ENCODE measurements at places on chromosomes 2 and 18.

DNA sequence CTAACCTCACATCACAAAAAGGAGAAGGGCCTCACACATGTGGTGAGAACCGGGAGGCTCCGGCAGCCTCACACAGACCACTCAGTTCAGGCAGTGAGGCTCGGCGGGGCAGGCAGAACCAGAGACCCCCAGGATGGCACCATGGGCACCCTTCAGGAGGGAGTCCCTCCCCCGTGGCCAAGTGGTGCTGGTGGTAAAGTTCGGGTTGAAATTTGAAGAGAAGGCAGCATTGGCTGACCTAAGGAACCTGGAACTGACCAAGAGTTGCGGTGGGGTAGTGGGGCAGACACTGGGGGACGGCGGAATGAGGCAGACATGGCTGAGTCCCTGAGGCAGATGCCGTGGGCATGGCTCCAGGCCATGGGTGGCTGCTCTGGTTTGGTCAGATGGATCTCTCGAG lies 239.3 kb upstream of the MYT1L start:
- DNase-seq, result no peak

DNA sequence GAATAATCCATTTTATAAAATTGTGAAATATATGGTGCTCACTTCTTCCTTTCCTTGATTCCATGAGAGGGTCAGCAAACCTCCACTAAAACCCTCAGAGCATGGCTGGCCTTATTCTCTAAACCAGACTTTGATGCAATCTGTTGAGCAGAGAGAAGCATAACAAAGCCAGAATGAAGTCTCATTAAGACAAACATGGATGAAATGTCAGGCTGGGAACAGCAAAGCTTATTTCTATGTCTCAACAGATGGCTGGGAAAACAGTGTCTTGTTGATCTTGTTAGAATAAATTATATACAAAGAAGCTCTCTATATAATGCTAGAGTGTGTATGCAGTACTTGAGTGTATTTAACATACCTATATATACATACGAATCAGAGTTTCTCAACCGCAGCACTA lies 227.1 kb upstream of the LYPD1 start:
- DNase-seq, result no peak

GRCh38 chr2:71647356-71647755 lies 194.0 kb downstream of the DYSF start:
- no peak for DNase-seq

DNA sequence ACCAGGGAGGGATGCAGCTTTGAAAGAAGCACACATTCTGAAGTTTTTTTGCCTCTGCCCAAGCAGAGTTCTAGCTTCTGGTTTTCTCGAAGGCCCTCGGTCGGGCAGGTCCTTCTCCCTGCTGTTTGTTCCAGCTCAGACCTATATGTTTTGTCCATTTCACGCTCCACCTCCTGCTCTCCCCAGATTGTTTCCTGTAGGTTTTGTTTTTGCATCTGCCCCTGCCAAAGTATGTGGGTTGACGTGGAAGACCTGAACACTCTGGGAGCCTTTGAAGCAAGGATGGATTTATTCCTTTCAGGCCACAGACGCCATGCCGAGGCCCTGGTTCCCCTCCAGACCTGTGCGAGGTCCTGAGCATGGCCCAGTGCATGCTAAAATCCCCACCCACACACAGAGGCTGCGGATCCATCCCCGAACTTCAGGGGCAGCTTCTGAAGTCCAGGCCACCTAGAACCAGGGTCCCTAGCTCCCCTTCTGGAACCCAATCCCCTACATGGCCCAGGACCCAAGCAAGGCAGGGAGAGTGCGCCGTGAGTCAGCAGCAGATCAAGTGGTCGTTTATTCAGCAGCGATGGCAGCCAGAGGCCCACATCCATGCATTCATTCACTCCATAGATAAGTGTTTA lies 205.4 kb downstream of the KLHL29 start:
- no peak for DNase-seq

- DNase-seq, result no peak
Observed at GRCh38 chr18:49616618-49617328, 54.9 kb downstream of the LIPG start.

- DNase-seq, result no peak
Observed at GRCh38 chr18:33576999-33577646, 896 bp upstream of the ASXL3 start.

DNA sequence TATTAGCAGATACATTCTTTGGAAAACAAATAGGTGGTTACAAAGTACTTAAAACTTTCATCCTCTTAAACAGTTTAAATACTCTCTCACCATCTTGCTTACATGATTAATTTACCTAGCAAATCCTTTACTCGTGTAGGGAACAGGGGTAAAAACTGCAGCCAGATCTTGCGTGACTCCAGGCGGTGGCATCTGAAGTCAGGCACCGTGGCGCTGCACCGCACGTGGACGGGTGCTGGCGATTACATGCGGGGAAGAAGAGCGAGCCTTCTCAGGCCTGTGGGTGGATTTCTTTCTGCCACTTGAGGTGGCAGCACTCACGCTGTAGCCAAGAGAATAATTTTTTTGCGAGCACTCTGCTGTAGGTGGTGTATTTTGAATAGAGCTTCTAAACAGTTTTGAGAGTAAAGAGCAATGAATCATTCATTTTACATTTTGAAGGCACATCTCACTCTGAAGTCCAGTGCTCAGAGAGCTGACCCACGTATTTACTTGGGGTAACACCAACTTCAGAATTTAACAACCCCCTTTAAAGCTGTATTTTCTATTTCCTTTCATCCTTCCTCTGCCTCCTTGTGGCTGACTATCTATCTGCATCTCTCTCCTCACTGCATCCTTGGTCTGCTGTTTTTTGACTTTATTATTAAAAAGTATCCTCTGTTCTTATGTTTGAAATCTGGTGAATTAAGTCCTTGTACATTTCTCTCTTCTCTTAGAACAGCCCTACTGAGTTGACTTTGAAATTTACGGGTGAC lies 68.9 kb downstream of the EPAS1 start:
- no peak for DNase-seq

GRCh38 chr18:42024131-42024530 lies 69.1 kb downstream of the PIK3C3 start:
- DNase-seq, result no peak

GRCh38 chr18:71008257-71008656 lies 719.4 kb downstream of the SOCS6 start:
- DNase-seq, result no peak

DNA sequence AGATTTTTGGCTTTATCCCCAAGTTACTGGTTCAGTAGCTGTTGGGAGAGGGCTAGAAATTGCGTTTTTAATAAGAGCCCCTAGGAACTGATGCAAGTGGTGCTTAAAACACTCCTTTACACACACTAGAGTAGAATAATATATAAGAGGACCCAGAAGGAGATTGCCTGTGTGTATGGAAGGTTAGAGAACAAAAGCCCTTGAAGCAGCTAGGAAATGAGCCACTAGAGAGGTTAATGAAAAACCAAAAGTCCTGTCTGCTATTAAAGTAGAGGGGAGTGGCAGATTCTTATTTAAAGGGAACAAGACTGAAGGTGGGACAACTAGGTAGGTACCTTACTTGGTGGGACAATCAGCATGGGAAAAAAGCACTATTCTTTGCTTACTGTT lies 14.4 kb upstream of the SLC39A10 start:
- no peak for DNase-seq

DNA sequence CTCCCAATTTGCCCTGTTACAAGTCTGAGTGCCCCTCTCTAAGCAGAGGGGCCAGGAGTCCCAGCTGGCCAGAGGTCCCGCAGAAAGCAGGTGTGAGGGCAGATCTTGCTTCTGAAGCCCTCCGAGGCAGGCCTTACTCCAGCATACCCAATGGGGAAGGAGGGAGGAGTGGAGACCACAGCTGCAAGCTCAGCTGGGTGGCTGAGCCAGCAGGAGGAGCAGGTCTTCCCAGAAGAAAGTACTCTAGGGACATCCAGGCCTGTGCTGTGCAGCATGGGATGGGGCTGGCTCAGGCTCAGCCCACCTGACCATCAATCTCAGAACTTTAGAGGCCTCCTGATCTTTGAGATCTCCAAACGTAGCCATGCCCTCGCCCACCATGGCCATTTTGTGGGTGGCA lies 31.3 kb downstream of the PLB1 start:
- no peak for DNase-seq

DNA sequence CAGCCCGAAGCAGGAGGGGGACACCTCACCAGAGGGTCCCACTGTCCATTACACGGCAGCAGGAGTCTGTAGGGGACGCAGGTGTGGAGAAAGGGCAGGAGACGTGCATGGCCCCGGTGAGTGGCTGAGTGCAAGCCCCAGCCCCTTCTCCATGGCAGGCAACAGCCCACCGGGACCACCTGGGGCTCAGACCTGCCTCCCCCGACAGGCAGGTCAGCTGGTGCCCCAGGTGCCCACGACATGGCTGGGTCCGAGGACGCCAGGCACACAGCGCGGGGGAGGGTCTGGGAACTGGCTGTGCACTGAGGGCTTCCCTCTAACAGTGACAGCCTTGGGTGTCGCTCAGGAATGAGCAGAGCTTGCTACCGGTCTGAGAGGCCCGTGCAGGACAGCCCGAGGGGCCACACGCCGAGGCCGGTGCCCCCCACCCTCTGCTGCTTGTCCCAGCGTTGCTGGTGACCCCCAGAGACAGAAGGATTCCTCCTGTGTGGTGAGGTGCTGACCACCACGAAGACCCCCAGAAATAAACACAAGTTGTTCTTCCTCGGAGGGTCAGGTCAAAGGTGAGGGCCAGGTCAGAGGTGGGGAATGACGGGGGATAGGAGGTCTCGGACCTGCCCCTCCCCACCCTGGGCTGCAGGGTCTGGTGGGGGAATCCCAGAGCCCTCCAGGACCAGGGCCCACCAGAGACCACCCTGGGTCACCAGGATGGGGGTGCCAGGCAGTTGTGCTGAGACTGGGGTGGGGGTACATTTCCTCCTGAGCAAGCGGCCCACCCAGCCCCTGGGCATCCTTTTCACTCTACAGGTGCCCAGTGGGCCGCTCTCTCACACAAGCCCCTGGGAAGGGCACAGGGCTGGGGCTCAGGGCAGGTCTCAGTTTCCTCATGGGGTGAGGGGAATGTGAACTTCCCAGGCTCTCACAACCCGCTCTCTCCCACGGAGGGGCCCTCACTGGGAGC lies 50.6 kb downstream of the SLC66A2 start:
- no peak for DNase-seq

- DNase-seq, result no peak
Observed at GRCh38 chr18:50315100-50315871, 27.8 kb upstream of the CXXC1 start.

DNA sequence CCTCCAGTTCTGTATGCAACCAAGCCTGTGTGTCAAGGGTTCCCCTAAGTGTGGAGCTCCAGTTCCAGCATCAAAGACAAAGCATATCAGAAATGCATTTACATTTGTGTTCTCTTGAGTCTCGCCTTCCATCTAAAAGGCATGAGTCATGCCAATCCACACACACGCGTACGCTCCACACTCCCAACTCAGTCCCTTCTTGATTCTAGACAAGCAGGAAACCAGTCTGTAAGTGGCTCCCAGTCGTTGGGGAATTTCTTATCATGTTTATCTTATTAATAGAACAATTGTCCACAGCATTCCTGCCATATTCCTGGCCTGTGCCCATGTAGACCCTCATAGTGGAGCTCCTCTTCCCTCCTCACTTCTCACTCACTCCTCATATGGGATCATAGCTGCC lies 86.4 kb upstream of the SLC35G4 start:
- no peak for DNase-seq

DNA sequence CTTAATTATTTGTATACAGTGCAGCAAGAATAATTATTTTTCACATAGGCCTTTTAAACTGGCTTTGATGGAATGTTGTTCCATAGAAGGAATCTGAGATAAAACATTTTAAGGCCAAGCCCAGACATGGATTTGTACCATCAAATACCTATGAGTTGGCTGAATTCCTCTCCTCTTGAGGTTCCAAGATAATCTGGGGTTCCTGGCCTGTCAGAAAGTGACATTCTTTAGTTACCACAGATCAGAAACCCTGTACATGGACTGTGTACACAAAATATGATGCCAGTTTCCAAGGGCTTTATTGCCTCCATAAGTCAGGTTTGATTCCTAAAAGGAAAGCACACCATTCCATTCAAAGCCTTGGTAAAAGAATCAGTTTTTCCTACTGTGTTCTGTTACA lies 1256.7 kb upstream of the NRXN1 start:
- DNase-seq, result no peak

- no peak for DNase-seq
Observed at GRCh38 chr18:31105733-31106132, 3.5 kb upstream of the DSC2 start.

GRCh38 chr2:236440110-236440881 lies 129.3 kb upstream of the ACKR3 start:
- no peak for DNase-seq

DNA sequence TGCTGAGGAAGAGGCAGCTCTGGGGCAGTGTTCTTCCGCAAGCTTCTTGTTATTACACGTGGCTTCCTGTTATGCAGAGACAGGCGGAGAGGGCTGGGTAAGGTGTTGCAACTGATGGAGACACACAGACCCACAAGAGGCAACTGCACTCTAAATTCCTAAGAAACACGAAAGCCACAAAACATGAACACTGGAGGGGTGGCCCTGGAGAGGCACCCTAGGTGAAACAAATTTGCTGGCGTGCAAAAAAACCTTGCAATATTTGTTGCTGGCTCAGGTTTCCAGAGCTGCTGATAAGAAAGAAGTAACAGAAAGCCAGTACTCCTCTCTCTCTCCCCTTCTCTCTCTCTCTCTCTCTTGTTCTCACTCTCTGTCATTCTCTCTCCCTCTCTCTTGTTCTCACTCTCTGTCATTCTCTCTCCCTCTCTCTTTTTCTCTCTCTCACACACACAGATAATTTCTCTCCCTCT lies 31.8 kb downstream of the ARHGAP25 start:
- DNase-seq, result no peak

DNA sequence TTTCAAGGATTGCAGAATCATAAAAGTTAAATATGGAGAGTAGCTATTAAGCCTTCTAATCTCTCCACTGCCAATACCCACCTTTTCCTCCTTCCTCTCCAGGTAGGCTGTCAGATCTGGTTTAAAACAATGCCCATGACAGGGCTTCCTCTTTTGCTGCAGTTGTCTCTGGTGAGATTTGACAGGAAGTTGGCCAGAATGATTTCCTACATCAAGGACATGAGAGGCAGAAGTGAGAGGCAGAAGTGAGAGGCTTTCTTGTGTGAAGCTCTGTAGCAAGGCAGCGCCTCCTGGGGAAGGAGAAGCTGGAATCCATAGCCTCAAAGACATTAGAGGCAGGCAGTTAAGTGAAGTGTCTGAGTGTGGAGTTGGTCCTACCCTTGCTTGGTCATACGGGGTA lies 385.7 kb downstream of the HRH4 start:
- DNase-seq, result no peak
